RWPE2 (cell line): ENCODE measurements at places on chromosomes 7 and 10.

DNA sequence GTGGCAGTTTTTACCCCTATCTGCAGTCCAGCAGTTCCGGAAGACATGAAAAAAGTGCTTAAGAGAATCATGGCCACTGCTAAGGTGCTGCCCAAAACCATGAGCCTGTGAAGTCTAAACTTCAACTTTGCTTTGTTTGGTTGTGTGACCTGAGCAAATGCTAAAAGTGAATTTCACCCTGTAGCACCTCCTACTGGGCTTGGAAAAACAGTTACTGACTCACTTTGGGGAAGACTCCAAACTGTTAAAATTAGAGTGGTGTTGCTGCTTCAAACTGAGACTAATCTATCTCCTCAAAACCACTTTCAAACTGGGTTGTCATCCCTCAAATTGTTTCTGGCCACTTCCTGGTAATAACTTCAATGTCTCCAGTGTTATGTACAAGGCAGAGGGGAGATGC lies 21.3 kb downstream of the MKX start:
- DNase-seq = no peak

- no peak for DNase-seq
Measured at GRCh38 chr7:70694434-70694970, 437.4 kb upstream of the GALNT17 start.

GRCh38 chr10:31578181-31578852 lies 259.3 kb downstream of the ZEB1 start:
- DNase-seq = no peak

GRCh38 chr7:100156331-100157068 lies 2.0 kb downstream of the TRAPPC14 start:
- no peak for DNase-seq

DNA sequence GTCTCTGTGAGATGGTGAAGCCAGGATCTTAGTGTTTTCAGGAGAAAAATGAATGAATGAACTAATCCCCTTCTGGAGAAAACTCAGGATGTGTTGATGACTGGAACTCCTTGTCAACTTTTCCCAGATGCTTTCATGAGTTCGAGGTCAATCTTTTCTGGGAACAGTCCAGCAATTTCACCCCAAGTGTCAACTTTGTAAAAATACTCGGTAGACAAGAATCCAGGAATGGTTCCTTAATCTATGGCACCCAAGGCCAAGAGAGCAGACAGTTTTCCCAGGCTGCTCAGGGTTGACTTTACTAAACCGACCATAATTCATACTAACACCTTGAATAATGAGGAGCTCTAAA lies 31.1 kb upstream of the LYZL1 start:
- no peak for DNase-seq

DNA sequence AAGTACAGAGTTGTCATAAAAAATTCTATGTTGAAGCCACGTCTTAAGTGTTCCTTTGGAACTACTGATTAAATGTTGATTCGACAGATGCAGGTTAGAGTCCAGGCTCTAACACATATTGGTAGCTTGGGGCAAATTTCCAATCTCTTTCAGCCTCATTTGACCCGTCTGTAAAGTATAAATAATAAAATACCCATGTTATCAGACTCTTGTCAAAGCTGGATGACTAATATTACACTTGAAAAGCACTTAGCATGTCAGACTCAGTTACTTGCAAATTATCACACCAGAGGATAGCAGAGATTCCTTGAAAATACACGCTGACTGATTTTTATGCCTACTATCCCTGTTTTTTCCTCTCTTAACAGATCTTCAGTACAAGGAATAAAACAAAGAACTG lies 18.1 kb upstream of the MACC1 start:
- no peak for DNase-seq
